NCI-H146 (cell line): ENCODE measurements at places on chromosomes 2 and 18.

DNA sequence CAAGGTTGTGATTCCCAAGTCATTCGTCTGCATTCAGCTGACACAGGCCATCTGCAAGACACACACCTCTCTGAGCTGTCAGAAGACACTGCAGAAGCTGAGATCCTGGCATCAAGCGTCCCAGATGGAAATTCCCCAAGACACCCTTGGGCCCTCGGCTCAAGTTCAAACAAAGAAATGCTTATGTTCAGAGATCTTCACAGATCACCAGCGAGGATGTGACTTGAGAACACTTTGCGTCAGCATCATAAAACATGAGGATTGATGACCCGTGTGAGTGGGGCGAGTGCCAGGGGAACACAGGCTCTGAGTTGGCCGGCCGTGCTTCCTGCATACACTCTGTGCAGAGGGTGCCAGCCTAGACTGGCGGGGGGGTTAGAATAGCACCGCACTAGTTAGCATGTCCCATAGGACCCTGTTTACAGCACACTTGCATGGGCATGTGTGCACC lies 36.8 kb downstream of the KCNIP3 start:
- DNase-seq, result no peak

GRCh38 chr18:74604361-74604760 lies 6.7 kb downstream of the ZNF407 start:
- no peak for DNase-seq

- DNase-seq, result no peak
Measured at GRCh38 chr2:126858013-126858412, 40.7 kb upstream of the TEX51 start.

DNA sequence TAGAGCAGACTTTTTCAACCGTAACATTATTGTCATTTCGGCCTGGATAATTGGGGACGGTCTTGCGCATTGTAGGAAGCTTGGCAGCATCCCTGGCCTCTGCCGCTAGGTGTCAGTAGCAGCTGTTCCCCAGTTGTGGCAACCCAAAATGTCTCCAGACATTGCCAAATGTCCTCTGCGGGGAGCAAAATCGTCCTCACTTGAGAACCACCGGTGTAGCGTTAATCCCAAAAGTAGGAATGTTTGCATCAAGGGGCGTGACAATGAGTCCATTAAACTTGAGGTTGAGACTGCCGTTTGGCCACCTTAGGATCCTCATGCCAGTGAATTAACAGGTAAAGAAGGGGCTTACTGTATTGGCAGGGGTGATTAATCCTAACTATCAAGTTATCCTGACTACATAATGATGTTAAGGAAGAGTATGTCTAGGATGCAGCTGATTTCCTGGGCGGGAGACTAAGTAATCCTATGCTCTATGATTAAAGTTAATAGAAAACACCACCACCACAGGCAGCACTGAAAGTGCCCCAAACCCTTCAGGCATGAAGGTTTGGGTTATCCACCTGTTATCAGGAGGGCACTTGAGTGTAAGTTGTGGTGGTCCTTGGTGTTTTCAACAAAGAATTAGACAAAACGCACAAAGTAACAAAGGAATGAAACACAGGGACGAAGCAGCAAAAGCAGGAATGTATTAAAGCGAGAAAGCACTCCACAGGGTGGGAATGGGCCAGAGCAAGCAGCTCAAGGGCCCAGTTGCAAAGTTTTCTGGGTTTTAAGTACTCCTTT lies 4.9 kb upstream of the ZC3H8 start:
- peak; percentile 83 for DNase-seq

- no peak for DNase-seq
Measured at GRCh38 chr2:214019229-214019972, 391.5 kb upstream of the VWC2L start.
